Muscle of arm (tissue), 14 donors: ENCODE measurements at places on chromosomes 2 and 18. TPM values are rescaled to one million over a fixed set of nuclear protein-coding genes. Genes with fewer than 3 reads are reported as not detected.

DNA sequence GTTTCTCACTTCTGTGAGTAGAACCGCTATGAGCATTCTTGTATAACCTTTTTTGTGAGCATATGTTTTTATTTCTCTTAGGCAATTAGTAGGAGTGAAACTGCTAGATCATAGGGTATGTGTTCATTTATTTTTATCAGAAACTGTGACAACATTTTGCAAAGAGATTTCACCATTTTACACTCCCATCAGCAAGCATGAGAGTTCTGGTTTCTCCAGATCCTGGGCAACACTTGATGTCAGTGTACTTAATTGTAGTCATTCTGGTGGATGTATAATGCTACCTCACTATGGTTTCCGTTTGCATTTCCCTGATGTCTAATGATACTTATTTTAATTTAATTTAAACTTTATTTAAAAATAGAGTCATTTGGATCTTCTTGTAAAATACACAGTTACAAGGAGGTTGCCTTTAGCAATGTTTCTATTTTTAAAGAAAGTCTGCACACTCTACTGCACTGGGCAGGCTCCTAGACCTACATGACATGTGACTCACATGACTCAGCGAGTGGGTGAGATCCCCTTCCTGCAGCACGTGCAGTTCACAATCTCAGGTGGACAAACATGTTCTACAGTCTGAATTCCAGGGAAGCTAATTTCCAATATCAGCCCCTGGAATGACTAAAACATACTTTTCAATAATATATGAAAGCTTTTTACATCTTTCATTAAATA lies 127.0 kb upstream of the BCL2L11 start:
- DNase-seq, result peak; percentile 12

SLC5A7 gene
- 0.20 TPM for polyA plus RNA-seq

MC4R gene
- 0.20 TPM for polyA plus RNA-seq

TGFBRAP1 gene
- 11.4 TPM for polyA plus RNA-seq

DNA sequence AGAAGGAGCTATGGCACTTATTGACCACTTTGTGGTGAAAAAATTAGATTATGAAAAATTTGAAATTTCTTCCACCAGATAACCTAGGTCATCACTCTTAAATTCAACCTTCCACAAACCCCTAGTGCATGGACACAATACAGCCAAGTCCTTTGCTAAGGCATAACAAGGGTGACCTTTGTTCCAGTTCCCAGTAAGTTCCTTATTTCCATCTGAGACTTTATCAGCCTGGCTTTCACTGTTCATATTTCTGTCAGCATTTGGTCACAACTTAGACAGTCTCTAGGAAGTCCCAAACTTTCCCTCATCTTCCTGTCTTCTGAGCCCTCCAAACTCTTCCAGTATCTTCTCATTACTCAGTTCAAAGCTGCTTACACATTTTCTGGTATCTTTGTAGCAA lies 132.5 kb downstream of the TRABD2A start:
- no peak for DNase-seq

DNA sequence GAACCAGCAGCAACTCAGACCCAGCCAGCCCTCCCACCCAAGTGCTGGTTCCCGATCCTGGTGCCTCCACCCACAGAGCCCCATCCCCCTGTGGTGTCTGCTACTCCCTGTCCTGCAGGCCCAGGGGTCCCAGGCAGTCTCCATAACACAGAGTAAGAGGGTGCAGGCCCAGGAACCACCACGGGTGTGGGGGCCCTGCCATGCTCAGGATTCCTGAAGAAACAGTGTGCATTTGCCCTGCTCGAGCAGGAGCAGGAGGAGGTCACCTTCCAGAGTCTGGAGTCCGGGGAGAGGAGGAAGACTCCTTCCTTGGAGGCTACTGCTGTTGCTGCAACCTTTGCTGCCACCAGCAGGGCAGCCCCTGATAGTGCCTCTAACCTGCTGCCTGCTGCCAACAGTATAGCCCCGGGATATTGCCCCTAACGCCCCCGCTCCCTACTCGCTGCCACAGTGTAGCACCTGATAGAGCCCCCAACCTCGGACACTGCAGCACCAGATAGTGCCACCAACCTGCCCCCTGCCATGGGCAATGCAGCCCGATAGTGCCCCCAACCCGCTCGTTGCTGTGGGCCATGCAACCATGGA lies 46.8 kb upstream of the ANKRD62 start:
- DNase-seq, result no peak

NAT8 gene
- not detected for polyA plus RNA-seq

DNA sequence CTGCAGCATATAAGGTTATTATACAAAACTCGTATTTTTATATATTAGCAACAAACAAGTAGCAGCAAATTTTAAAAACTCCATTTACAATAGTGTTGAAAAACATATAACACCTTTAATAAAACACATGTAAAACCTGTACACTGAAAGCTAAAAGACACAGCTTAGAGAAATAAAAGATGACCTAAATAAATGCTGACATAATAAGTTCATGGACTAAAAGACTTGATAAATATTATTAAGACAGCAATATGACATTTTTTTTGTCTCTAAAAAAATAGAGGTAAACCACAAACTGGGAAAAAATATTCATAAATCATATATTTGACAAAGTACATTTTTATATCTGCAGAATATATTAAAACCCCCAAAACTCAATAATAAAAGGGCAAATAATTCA lies 201.4 kb downstream of the SRBD1 start:
- no peak for DNase-seq

GRCh38 chr2:23157812-23158211 lies 227.2 kb upstream of the KLHL29 start:
- peak; percentile 72 for DNase-seq

DNA sequence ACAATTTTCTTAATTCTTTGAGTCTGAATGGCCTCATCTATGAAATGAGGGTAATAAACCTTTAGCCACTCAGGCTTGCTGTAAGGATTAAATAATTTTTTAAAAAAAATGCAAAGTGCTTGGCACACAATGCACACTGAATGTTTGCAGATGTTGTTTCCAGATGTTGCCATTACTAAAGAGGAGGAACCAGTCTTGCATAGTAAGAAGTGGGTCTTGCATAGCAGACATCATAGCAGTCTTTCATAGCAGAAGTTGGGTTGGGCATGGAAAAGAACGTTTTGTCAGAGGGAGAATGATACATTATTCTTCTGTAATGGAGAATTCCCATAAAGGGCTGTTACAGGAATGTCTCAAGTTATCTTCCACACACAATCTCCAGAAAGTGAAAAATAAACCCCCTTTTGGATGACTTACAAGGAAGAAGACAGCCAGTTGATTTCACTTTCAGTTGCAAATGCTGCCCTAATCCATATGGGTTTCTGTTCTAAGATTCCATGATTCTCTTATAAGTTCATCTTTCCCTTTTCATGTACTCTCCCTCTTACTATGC lies 327.7 kb downstream of the SUCLG1 start:
- DNase-seq, result peak; percentile 7
